ENCODE measurements at places on chromosomes 6 and 20.

DNA sequence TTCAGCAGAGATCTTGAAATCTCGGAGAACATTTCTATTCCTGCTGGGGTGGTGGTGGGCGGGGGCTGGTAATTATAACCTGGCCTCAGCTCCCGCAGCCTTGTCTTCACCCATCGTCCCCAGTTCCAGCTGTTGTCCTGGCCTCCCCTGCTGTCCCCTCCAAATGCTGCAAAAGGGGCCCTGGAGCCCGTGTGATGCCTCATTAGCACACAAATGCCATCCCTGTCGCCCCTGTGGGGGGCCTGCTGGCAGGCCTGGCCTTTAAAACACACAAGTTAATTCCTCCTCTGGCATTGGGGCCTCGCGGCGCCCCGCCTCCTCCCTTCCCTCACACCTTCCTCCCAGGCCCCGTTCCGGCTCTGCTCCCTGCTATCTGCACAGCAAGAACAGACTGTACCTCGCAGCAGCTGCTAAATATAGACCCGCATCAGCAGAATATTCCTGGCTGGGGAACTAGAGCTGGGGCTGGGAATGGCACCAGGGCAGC, 85.7 kb downstream of the CDH22 start:
- DNase-seq, result no peak

DNA sequence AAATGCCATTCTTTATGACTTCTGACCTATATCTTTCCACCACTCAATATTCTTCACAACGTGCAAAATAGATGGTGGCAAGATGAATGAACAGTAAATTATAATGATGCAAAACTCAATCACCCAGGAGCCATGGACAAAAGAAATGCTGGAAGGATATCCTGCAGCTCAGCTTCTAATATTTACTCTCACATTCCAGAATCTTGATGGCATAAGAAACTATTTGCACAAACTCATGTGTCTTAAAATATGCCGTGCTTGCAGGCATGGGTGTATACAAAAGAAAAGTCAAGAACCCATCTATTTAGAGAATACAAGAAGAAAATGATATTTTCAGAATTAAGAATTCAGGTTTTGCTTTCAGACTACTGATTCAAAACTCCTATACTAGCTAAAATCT, 217.8 kb downstream of the SLC35F1 start:
- DNase-seq, result no peak

- DNase-seq, result no peak
Observed at GRCh38 chr6:36622901-36623546, 28.9 kb downstream of the SRSF3 start.

DNA sequence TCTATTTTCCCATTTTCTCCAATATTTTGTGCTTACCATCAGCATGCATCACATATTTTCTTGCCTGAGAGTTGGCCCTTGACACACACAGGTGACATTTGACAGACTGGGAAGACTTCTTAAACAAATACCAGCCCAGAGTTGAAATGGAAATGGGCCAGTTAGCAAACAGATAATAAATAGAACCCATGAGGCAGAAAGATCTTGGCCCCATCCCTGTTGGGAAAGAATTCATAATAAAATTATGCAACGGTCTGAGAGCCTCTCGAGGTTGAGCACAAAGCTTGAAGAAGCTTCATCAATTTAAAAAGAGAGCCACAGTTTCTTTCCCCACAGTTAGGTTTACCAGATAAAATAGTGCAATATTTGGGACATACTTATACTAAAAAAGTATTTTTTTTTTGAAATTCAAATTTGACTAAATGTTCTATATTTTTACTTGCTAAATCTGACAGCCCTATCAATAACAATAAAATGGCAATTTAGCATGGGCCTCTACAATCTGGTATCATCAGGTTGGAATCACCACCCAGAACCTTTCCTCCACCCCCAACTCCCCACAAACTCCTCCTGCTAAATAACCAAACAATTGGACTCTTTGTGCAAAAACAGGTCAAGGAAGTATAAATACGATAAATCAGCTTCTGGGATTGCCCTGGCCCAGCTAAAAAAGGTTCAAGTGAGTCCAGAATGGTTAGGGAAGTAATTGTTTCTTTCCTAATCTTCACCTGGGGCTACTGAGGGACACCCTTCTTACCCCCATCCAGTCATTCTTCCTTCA, 129.8 kb downstream of the CD164 start:
- DNase-seq, result no peak

- DNase-seq, result no peak
Observed at GRCh38 chr6:89830170-89830809, 610 bp downstream of the CASP8AP2 start.

- no peak for DNase-seq
Observed at GRCh38 chr6:101605874-101606273, 212.4 kb downstream of the GRIK2 start.

- no peak for DNase-seq
Observed at GRCh38 chr6:37052027-37052628, 46.7 kb downstream of the FGD2 start.

GRCh38 chr6:90384720-90385119, 88.1 kb upstream of the BACH2 start:
- no peak for DNase-seq

DNA sequence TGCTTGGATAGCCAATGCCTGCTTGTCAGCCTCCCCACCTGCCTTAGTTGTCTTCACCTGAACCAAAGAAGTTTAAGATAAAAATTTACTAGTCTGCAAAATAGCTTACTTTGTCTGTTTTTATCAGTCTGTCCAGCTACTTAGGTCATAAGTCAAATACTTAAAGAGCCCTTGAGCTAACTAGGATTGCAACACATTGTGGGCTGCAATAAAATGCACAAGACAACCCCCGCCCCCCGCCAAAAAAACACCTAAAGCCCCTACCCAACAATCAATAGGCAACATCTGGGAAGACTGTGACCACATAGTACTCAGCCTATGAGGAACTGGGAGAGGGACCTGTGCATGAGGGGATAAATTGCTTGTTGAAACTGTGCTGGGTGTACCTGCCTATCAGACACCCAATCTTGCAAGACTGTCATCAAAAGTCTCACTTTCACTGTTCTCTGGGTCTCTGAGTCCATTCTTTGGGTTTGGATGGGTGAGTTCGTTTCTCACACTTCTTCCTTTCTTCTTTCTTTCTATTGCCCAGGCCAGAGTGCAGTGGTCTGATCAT, 27.3 kb upstream of the ABCC10 start:
- no peak for DNase-seq

DNA sequence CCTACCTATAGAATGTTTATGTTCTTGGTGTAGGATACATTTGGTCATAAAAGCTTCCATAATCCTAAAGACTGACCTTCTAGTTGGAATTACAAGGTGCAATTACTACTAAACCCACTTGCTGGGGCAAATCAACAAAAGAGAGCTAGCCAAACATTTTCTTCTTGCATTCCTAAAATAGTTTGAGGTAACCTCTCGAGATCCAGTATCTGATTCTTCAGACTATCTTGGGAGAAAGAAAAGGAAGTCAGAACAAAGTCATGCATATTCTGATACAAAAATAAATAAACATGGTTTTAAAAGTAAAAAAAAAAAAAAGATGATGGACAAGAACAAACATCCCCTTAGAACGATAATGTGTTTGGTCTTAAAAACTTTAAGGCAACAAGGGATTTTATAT, 294.2 kb upstream of the RSPO3 start:
- no peak for DNase-seq

GRCh38 chr6:43287717-43288679, 10.1 kb upstream of the SLC22A7 start:
- no peak for DNase-seq

DNA sequence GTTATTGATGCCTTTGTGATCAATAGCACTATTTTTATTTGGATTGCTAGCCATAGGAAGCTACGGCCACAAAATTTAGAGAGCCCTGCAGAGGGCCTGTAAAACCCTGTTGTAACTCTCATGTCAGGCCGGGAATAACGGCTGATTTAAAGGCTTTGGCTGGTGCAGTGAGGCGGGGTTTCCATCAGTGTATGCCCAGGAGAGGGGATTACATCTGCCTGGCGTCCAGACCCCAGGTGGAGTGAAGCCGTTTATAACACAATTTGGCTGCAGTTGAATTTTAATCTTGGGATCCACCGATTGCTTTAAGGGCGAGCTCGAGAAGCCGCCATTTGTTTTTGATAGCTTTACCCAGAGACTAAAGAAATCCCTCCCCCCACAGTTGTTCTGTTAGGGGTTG, 29.1 kb upstream of the APCDD1L start:
- no peak for DNase-seq

- DNase-seq, result no peak
Observed at GRCh38 chr20:43534791-43535350, 24.0 kb upstream of the SGK2 start.
